ENCODE measurements at places on chromosomes 3 and 15. TPM values are rescaled to one million over a fixed set of nuclear protein-coding genes. Genes with fewer than 3 reads are reported as not detected.

- peaks cover 24% of the 10 kb centered on the region for H3K36me3 ChIP-seq
- H3K27ac ChIP-seq = no peak overlapping the region
- DNase-seq = no peak
- H3K27me3 ChIP-seq = no peaks in the 10 kb centered on the region
- no peaks in the 10 kb centered on the region for H3K4me1 ChIP-seq
- no peak overlapping the region for H3K4me3 ChIP-seq
Observed at GRCh38 chr3:149892371-149892770, 78.3 kb downstream of the PFN2 start.

GRCh38 chr3:131036200-131036816 is 9.6 kb downstream of the NEK11 start:
- no peak overlapping the region for H3K4me3 ChIP-seq
- no peaks in the 10 kb centered on the region for H3K36me3 ChIP-seq
- no peak for DNase-seq
- H3K4me1 ChIP-seq = no peaks in the 10 kb centered on the region
- no peak overlapping the region for H3K27ac ChIP-seq

KLF13 gene
- 150 TPM for total RNA-seq

GALNT15 gene
- total RNA-seq = 11.0 TPM

All from upper lobe of left lung (tissue), 6 donors.